ENCODE measurements at places on chromosomes 7 and 10. TPM values are rescaled to one million over a fixed set of nuclear protein-coding genes. Genes with fewer than 3 reads are reported as not detected.
A peak's percentile ranks its signal among the peaks of the same experiment; 100 is the strongest.

- H3K4me1 ChIP-seq: peaks cover 47% of the 10 kb centered on the region
- peak overlapping the region; percentile 87 for H3K27ac ChIP-seq
- no peaks in the 10 kb centered on the region for H3K27me3 ChIP-seq
- peak; percentile 35 for DNase-seq
- peaks cover 2% of the 10 kb centered on the region for H3K36me3 ChIP-seq
Observed at GRCh38 chr7:39624442-39624807, 1.1 kb downstream of the RALA start.

GRCh38 chr7:47284691-47285635 is 296.9 kb downstream of the TNS3 start:
- no peak overlapping the region for H3K4me3 ChIP-seq
- no peak overlapping the region for H3K27ac ChIP-seq
- no peaks in the 10 kb centered on the region for H3K27me3 ChIP-seq
- no peaks in the 10 kb centered on the region for H3K4me1 ChIP-seq

Gene ZP3
- 19.4 TPM for total RNA-seq

- H3K27ac ChIP-seq: no peak overlapping the region
- no peak for DNase-seq
- no peak overlapping the region for H3K4me3 ChIP-seq
- H3K27me3 ChIP-seq: no peaks in the 10 kb centered on the region
- no peaks in the 10 kb centered on the region for H3K36me3 ChIP-seq
Observed at GRCh38 chr10:52762088-52762487, 10.5 kb downstream of the MBL2 start.

Gene GPR37
- 0.07 TPM for total RNA-seq

Gene TRIM50
- total RNA-seq: not detected

Gene GIMAP4
- 140 TPM for total RNA-seq

Gene PRRT4
- total RNA-seq: 0.10 TPM

Gene CDHR3
- total RNA-seq: 0.85 TPM

Gene IQUB
- total RNA-seq: not detected

GRCh38 chr10:120336911-120337540 is 120.0 kb upstream of the PLPP4 start:
- no peaks in the 10 kb centered on the region for H3K4me1 ChIP-seq
- peak; percentile 72 for DNase-seq
- no peak overlapping the region for H3K27ac ChIP-seq
- H3K36me3 ChIP-seq: no peaks in the 10 kb centered on the region
- peaks cover 13% of the 10 kb centered on the region for H3K27me3 ChIP-seq

Gene DUS4L
- 12.4 TPM for total RNA-seq

Gene RBP3
- total RNA-seq: not detected

GRCh38 chr7:156169474-156170370 is 357.5 kb upstream of the SHH start:
- no peak for DNase-seq
- no peaks in the 10 kb centered on the region for H3K4me1 ChIP-seq
- peaks cover 2% of the 10 kb centered on the region for H3K27me3 ChIP-seq
- no peak overlapping the region for H3K4me3 ChIP-seq

Gene FFAR4
- total RNA-seq: not detected

DNA sequence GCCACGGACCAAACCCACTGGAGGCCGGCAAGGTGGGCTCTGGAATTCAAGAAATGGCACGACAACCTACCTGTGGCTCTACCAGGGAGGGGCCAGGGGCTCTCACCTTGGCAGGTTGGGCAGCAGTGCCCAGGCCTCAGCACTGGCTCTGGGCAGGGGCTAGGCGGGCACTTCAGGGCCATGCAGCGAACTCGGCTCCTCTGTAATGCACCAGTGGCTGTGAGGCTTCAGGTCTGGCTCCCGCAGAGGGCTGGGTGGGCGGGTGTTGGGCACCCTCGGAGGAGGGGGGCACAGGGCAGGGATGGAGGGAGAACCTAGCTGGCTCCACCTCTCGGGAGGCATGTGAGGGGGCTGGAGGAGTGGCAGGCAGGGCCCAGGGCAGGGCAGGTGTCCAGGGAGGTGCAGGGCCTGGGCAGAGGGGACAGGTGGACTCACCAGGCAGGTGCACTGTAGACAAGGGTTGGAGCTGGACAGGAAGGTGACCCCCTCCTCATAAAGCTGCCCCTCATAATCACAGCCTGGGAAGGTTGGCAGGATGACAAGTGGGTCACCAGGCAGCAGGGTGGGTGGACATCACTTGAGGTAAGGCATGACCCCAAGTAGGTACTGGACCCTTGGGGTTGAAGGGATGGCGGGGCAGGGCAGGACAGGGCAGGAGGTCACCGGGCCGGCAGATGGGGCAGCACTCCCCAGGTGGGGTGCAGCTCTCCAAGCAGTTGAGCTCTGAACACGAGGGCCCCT is 6.7 kb downstream of the KCP start:
- peaks cover 13% of the 10 kb centered on the region for H3K27me3 ChIP-seq
- no peak overlapping the region for H3K4me3 ChIP-seq
- no peaks in the 10 kb centered on the region for H3K36me3 ChIP-seq
- no peak for DNase-seq
- no peaks in the 10 kb centered on the region for H3K4me1 ChIP-seq

Gene IFRD1
- 49.7 TPM for total RNA-seq

DNA sequence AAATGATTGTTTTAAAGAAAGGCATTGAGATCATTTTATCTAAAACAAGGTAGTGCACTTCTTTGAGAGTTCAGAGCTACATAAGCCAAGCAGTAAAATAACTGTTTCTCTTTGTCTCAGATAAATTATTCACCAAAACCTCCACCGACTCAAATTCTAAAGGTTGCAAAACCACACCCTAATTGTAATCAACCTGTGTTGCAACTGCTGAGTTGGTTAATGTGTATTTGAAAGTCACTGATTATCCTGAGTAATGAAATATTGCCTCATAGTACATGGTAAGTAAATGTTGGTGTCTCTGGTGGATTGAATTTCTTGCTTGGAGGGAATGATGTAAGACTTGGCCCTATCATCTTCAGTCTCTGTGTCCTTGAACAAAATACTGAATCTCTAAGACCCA is 35.9 kb upstream of the CYP2C9 start:
- no peaks in the 10 kb centered on the region for H3K4me1 ChIP-seq
- no peaks in the 10 kb centered on the region for H3K36me3 ChIP-seq
- DNase-seq: no peak
- H3K4me3 ChIP-seq: no peak overlapping the region
- no peak overlapping the region for H3K27ac ChIP-seq

DNA sequence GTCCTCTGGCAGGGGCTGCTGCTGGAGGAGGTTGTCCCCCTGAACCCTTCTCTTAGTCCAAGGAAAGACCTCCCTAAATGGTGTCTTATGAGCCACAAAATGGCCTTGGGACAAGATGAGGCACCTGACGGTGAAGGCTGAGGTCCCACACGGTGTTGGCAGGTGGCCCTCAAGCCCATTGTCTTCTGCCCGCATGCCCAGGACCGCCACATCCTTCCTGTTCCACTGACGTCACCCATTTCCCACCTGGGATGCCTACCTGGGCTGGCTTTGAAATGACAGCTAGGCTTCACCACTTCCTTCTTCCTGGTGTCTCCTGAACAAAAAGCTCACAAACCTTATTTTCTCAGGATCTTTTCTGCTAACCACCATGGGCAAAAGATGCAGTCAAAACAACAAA is 2.1 kb upstream of the DMBT1 start:
- peaks cover 33% of the 10 kb centered on the region for H3K4me1 ChIP-seq
- DNase-seq: peak; percentile 33
- no peak overlapping the region for H3K4me3 ChIP-seq
- no peaks in the 10 kb centered on the region for H3K27me3 ChIP-seq
- no peak overlapping the region for H3K27ac ChIP-seq
- no peaks in the 10 kb centered on the region for H3K36me3 ChIP-seq

Gene EPHA1
- total RNA-seq: 4.3 TPM

GRCh38 chr10:132783940-132784865 is 1.7 kb downstream of the NKX6-2 start:
- peaks cover 26% of the 10 kb centered on the region for H3K36me3 ChIP-seq
- H3K27ac ChIP-seq: no peak overlapping the region
- no peak for DNase-seq
- H3K4me1 ChIP-seq: no peaks in the 10 kb centered on the region

DNA sequence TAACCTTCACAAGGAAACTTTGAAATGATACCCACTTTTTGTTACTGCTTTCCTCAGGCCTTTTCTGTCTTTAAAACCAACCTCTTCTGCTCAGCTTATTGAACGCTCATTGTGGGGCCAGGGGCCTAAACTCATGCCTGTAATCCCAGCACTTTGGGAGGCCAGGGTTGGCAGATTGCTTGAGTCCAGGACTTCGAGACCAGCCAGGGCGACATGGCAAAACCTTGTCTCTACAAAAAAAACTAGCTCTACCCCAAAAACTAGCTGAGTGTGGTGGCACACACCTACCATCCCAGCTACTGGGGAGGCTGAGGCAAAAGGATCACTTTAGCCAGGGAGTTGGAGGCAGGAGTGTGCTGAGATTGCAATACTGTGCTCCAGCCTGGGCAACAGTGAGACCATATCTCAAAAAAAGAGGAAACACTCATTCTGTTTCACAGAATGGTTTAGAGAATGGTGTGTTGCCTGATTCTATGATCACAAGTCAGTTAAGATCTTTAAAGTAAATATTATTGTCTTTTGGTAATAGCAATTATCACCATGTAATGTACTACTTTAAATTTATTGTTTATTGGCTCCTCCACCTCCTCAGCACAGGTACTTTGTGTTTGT is 51.1 kb downstream of the KCTD7 start:
- peak overlapping the region; percentile 3 for H3K4me3 ChIP-seq
- H3K27me3 ChIP-seq: no peaks in the 10 kb centered on the region
- no peaks in the 10 kb centered on the region for H3K36me3 ChIP-seq
- DNase-seq: peak; percentile 8

GRCh38 chr10:22742678-22743077 is 28.3 kb upstream of the PIP4K2A start:
- no peaks in the 10 kb centered on the region for H3K4me1 ChIP-seq
- DNase-seq: no peak

Gene CAV2
- total RNA-seq: not detected

DNA sequence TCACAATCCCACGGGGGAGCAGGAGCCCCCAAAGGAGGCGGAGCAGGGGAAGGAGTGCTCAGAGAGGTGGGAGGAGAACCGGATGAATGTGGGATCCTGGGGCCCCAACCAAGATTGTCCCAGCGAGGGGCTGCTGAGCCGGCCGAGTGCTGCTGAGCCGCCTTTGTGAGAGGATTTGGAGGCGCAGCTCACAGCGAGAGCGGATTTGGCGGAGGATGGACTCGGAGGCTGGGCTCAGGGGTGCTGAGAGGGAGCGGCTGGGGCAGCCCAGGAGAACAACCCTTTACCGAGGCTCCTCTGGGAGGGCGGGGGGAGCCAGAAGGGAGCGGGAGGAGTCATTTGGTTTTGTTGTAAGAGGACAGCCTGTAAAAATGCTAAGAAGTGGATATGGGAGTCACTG is 23.0 kb downstream of the GHRHR start:
- no peak overlapping the region for H3K4me3 ChIP-seq
- H3K36me3 ChIP-seq: no peaks in the 10 kb centered on the region
- DNase-seq: no peak
- no peak overlapping the region for H3K27ac ChIP-seq
- H3K27me3 ChIP-seq: peaks cover 13% of the 10 kb centered on the region
- peaks cover 12% of the 10 kb centered on the region for H3K4me1 ChIP-seq

DNA sequence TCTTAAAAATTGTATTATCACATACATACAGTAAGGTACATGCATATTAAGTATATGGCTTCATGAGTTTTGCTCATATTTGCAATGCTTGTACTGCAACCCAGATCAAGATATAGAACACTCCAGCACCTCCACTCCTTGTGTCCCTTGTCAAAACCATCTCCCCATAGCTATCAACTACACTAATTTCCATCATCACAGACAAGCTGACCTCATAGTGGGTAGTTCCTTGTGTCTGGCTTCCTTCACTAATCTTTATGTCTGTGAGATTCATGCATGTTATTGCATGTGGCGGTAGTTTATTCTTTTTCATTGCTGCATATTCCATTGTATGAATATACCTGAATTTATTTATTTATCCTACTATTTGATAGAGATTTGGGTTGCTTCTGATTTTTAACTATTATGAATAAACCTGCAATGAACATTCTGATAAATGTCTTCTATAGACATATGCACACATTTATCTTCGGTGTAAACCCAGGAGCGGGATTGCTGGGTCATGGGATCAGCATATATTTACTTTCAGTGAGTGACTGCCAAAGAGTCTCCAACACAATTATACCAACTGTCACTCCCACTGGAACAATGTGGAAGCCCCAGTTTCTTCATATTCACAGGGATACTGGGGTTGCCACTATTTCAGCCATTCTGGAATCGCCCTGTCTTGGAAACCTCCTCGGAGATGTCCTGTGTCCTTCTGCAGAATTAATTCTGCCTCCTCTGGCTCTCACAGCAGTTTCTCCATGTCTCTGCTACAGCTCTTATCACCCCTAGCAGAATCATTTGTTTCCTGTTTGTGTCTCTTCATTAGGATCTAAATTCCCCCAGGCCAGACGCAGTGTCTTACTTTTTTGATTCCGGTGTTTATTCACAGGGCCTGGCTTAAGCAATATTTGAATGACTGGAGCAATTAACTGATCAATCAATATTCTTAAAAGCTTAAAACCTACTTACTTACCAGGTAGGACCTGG is 14.7 kb upstream of the ADAM12 start:
- H3K36me3 ChIP-seq: no peaks in the 10 kb centered on the region
- no peaks in the 10 kb centered on the region for H3K27me3 ChIP-seq
- H3K27ac ChIP-seq: no peak overlapping the region
- no peaks in the 10 kb centered on the region for H3K4me1 ChIP-seq
- H3K4me3 ChIP-seq: no peak overlapping the region

GRCh38 chr10:119211625-119212441 is 4.5 kb downstream of the GRK5 start:
- peak overlapping the region; percentile 90 for H3K27ac ChIP-seq
- H3K4me1 ChIP-seq: peaks cover 50% of the 10 kb centered on the region
- H3K4me3 ChIP-seq: peak overlapping the region; percentile 68
- H3K36me3 ChIP-seq: peaks cover 2% of the 10 kb centered on the region

DNA sequence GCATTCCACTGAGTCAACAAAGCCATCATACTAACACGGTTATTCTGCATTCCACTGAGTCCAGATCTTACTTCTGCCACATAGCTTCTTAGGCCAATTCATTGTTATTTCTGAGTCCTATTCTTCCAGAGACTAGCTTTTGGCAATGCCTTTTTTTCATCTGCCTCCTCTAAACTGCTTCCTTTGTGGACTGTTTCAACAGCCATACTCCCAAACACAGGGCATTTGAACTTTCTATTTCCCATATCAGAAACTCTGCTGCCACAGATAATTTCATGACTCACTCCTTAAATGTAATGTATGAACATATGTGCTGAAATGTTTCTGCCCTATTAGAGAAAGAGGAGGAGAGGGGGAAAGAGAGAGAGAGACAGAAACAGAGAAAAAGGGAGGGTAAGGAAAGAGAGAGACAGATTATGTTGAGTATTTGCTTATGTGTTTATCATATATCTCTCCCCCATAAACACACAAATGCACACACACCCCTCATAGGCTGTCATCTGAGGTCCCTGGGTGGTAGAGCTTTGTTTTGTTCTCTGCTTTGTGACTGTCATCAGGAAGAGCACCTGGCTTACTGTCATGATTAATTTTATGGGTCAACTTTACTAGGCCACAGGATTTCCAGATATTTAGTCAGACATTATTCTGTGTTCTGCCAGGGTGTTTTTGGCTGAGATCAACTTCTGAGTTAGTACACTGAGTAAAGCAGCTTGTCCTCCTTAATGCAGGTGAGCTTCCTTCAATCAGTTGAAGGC is 308.0 kb upstream of the KCND2 start:
- H3K4me3 ChIP-seq: no peak overlapping the region
- no peaks in the 10 kb centered on the region for H3K27me3 ChIP-seq

- H3K36me3 ChIP-seq: no peaks in the 10 kb centered on the region
- H3K27ac ChIP-seq: no peak overlapping the region
- H3K4me3 ChIP-seq: no peak overlapping the region
Observed at GRCh38 chr7:17123020-17123419, 175.4 kb upstream of the AHR start.

Data from activated CD4-positive, alpha-beta memory T cell treated with anti-CD3 and anti-CD28 coated beads for 36 hours (primary cell).